ENCODE measurements at places on chromosomes 2 and 18. TPM values are rescaled to one million over a fixed set of nuclear protein-coding genes. Genes with fewer than 3 reads are reported as not detected.

Gene NT5C1B
- total RNA-seq = not detected

Gene NLRC4
- total RNA-seq = not detected

Gene SETBP1
- 5.5 TPM for total RNA-seq

Gene CYP27C1
- 3.5 TPM for total RNA-seq

Gene AOX1
- 27.5 TPM for total RNA-seq

Gene ABCG5
- not detected for total RNA-seq

Gene RNF152
- 7.0 TPM for total RNA-seq

Gene ANKRD39
- total RNA-seq = 20.7 TPM

Gene SRD5A2
- total RNA-seq = not detected

Gene SLC39A6
- 87.5 TPM for total RNA-seq

Gene RGPD3
- total RNA-seq = 0.20 TPM

Gene SERPINB10
- 0.60 TPM for total RNA-seq

Gene TMEM87B
- 44.3 TPM for total RNA-seq

Gene MFSD6
- total RNA-seq = 8.2 TPM

Gene COLEC12
- total RNA-seq = 103 TPM

Gene SH2D6
- total RNA-seq = not detected

Gene GALR1
- not detected for total RNA-seq

Gene SLC11A1
- total RNA-seq = 0.10 TPM

Gene MREG
- 5.7 TPM for total RNA-seq

Gene LIPG
- total RNA-seq = 2.2 TPM

Gene PLEK
- not detected for total RNA-seq

Gene STARD6
- 0.88 TPM for total RNA-seq

Gene SLC4A5
- total RNA-seq = 0.10 TPM

Gene REG1B
- not detected for total RNA-seq

Gene MGAT4A
- total RNA-seq = not detected

Gene AMER3
- total RNA-seq = not detected

Gene RESP18
- total RNA-seq = not detected

Gene CD8B2
- total RNA-seq = not detected

Gene GCKR
- total RNA-seq = not detected

Gene RNF144A
- 9.5 TPM for total RNA-seq

Gene BCL11A
- not detected for total RNA-seq

Gene TSHZ1
- total RNA-seq = 7.6 TPM

Gene IMMT
- 97.8 TPM for total RNA-seq

Gene MAP3K19
- not detected for total RNA-seq

Gene LIMS2
- total RNA-seq = 3.3 TPM

Gene VWA3B
- total RNA-seq = not detected

Gene ZNF804A
- 0.10 TPM for total RNA-seq

Gene ALPG
- not detected for total RNA-seq

Gene REG3G
- not detected for total RNA-seq

Gene LIPT1
- 8.4 TPM for total RNA-seq

Gene FASTKD1
- total RNA-seq = 19.2 TPM

Gene SCYGR4
- total RNA-seq = not detected

Data from RPMI7951 (cell line).